ENCODE measurements at places on chromosomes 5 and 9. TPM values are rescaled to one million over a fixed set of nuclear protein-coding genes. Genes with fewer than 3 reads are reported as not detected.

DNA sequence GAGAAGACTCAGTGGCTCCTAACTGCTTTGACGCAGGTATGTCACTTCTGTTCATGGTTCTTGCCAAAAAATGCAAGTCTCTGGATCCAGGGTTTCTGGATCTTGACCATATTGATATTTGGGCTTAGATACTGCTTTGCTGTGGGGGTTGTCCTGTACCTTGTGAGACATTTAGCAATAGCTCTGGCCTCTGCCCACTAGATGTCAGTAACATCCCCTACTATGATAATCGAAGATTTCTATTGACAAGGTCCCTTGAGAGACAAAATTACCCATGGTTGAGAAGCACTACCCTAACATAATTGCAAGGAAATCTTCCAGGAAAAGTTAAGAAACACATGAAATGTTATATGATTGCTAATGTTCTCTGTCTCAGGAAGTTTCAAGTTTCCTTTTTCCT lies 285.4 kb downstream of the TMEM232 start:
- peak; percentile 48 for DNase-seq

GRCh38 chr9:27847380-27847779 lies 274.1 kb upstream of the C9orf72 start:
- no peak for DNase-seq

DNA sequence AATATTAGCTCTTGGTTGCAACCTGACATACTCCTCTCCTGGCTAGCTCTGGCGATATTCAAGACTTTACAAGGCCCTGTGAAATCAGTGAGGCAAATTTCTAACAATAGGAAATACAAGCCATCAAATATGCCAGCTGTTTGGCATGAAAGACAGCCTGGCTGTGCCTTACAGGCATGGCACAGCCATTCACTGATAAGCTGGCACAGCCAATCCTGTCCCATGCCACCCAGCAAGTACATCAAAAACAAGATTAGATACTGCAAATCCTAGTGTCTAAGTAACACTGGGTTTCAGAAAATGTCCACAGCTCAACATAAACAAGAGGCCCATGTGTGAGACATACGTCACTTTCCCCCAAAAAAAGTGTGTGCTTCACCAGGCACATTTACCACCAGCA lies 1045.8 kb upstream of the DMAC1 start:
- no peak for DNase-seq

GRCh38 chr5:9409413-9409960 lies 136.4 kb downstream of the SEMA5A start:
- no peak for DNase-seq

- no peak for DNase-seq
These were observed 15.9 kb downstream of the SPDL1 start for GRCh38 chr5:169599451-169599850.

GRCh38 chr9:135328485-135329417 lies 150.8 kb upstream of the PPP1R26 start:
- DNase-seq: no peak

The SLC4A9 gene
- total RNA-seq: not detected

The PDCD1LG2 gene
- 59.6 TPM for total RNA-seq

The SLC1A3 gene
- 1.3 TPM for total RNA-seq

The GGTA1 gene
- total RNA-seq: not detected

Data from fibroblast of villous mesenchyme (primary cell).